ENCODE measurements at places on chromosomes 1 and 21.

DNA sequence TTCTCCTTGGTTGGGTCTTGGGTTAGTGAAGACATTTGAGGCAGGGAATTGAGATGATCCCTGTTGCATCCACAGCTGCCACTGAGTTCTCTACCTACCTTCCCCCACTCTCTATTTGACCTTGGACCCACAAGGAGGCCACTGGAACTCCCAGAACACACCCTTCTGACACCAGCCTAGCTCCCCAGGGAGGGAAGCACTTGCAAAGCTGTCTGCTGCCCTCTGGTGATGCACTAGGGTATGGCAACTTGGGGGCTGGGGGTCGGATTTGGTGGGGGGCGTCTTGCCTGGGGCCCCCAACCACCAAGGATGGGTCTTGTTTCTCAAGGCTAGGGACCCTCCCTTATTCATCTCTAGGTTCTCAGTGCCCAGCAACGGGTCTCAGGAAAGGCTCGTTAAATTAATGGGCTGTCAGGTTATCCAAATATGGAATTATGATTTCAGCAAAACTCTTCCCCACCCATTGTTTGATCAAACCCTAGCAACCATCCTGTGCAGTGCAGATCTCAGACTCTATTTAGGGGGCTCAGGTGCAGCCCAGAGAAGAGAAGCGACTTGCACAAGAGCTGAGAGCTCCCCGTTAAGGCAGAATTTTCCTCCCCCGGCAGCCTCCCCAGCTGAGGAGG is 177.8 kb upstream of the KLHDC7A start:
- no peak for DNase-seq

DNA sequence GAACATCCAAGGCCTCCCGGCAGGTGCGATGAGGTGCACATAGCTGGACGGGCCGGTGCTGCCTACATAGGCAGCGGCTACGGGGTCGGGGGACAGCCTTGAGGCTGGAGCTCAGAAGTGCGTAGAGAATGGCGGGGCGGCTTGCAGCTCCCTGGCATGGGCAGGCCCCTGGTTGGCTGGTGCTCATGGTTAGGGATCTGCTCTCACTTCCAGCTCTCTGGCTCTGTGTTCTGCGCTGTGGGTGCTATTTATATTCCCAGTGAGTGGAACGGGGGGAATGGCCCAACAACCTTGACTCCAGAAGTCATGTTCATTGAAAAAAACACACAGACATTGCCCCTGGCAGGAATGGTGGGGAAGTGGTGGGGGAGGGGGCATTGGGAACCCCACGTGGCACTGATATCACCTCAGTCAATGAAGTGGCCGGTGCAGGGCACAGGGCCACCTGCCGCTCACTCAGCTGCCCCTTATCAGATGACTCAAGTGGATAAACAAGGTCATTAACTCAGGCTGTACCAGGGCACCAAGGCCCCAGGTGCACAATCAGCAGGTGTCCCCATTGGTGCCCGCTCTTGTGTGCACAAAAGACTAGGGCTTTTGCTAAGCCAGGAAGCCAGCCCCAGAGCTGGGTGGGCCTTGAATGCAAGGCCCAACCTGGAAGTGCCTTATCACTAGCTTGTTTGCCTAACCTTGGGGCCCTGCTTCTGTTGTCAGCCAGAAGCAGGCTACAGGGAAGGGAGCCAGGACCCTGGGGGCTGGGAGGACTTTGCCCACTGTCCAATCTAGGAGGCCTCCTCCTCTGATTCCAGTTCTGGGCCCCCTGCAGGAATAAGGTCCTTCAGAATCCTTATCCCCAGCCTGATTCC is at the start of gene NR0B2:
NR0B2 (minus strand) TSS at position 222 of the 866 bp plus-strand sequence; CDS start at position 187, 35 bp downstream.
- DNase-seq = peak; percentile 33

- no peak for DNase-seq
These were observed 10.6 kb upstream of the NADK start for GRCh38 chr1:1788646-1789431.

DNA sequence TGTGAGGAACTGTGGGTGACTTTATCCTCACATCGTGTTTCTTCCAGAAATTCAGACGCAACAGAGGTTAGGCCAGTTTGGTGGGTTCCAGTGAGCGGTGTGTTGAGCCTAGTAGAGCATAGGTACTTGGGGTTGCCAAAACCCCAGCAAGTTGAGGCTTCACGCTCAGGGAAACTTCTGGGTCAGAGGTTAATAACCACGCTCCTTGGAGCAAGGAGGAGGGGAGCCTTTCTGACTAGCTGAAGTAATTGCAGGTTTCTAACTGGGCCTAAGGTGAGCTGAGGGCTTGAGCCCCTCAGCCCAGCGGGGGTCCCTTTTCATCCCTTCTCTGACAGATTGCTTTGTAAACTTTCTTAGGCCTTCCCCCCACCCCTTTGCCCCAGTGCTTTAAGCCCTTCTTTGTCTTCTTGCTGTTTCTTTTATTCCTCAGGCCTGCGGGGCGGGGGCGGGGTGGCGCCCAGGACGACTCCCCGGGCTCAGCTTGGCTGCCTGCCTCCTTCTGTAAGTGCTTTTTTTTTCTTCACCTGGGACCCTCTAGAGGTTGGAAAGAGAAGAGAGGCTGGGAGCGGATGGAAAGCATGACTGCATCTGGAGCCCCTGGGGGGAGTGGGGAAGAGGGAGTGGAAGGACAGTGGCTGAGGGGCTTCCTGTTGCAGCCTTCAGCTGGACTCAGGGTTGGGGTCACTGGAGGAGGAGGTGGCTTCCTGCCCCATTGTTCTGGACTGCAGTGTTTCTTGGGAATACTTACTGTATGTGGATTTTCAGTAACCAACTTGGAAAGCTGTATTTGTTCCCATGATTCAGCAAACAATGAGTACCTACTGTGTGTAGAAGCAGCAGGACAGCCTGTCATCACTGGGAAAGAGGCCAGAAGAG is 1.3 kb upstream of the ZNF436 start:
- DNase-seq = no peak

GRCh38 chr1:232748910-232749368 is 56.3 kb upstream of the MAP10 start:
- no peak for DNase-seq

DNA sequence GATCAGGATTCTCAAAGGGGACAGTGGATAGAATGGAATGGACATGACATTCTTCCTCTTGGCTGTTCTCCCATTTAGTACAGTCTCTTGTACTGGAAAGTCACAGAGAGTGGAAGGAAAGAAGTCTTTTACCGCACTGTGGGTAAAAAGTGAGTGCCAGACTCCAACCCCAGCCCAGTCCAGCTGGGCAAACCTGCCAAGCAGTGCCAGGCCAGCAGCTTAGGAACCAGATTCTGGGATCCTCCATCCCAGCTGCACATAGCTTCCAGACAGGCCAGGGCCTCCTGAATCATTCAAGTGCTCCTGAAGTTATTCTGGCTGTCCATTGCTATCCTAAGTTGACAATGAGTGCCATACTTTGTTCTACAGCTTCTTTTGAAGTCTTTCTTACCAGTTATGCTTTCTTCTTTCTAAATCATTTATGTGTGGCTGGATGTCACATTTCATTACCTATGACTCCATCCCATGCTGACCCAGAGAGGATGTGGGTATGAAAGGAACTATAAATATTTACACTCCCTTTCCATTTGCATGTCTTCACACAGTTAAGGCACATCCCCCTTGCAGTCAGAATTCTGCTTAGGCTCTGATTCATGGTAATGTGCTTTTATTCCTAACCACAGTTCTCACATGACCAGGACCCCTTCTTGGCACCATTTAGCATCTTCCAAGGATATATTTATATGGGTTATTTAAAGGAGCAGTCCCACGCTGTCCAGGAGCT is 88.9 kb downstream of the AK5 start:
- DNase-seq = no peak

- no peak for DNase-seq
These were observed 760 bp upstream of the NPHP4 start for GRCh38 chr1:5992814-5993555.

DNA sequence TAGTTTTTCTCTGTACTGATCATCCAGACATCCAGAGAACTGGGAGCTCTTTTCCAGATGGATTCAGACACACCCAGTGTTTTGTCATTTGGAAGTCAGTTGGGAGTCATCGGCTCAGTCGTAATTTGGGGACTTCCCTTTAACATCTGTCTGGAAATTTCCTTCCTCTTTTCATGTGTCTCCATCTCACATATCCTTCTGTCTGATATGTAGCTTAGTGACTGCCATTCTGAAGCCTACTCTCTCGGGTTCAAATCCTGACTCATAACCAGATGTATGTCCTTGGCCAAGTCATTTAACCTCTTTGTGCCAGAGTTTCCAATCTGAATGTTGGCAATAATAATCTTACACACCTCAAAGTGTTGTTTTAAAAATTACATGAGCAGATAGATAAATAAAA is 3.0 kb downstream of the MORC3 start:
- DNase-seq = no peak

- no peak for DNase-seq
These were observed 2.2 kb upstream of the NEK2 start for GRCh38 chr1:211677659-211678058.

GRCh38 chr1:99439433-99440075 is 175.3 kb downstream of the PLPPR4 start:
- no peak for DNase-seq

DNA sequence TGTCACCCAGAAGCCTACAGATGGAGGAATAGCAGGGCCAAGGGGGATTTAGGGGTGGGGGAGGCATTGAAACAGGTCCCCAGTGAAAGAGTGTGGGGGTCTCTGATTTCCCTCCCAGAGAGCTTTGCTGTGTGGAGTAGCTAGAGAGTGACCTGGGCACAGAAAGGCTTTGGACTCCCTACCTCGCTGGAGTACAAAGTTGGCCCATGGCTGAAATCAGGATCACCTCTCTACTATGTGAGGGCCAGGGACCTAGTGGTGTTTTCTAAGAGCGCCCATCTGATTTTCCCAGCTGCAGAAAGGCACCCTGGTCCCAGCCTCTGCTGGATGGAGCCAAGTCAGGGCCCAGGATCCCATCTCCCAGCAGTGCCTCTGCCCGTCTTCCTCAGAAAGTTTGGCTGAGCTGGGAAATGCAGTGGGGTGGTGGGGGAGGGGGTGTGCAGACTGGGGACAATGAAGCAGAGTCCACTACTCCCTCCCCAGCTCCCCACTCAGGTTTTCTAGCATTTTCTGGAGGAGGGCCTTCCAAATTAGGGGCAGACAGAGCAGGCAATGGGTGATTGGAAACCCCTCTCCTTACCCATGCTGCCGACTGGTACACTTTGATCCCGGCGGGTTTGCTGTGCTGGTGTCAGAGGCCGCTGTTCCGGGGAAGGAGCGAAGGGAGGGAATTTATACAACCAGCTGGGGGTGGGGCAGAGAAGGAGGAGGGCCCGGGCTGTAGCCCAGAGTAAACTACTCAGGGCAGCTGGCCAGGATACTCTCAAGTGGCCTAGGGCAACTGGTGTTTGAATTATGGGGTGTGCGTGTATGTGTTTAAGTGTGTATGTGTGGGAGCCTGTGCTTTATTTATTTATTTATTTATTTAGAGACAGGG is at the start of gene SELENBP1:
SELENBP1 (minus strand) TSS at position 648 of the 877 bp plus-strand sequence; CDS start at position 584, 64 bp downstream.
- DNase-seq = no peak

DNA sequence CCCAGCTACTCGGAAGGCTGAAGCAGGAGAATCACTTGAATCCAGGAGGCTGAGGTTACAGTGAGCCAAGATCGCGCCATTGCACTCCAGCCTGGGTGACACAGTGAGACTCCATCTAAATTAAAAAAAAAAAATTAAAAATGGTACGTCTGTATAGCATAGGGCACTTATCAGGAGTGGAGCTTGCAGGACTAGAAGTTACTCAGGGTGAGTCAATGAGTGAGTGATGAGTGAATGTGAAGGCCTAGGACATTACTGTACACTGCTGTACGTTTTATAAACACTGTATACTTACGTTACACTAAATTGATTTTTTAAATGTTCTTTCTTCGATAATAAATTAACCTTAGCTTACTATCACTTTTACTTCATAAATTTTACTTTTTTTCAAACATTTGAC is 183.6 kb downstream of the NR5A2 start:
- DNase-seq = no peak

DNA sequence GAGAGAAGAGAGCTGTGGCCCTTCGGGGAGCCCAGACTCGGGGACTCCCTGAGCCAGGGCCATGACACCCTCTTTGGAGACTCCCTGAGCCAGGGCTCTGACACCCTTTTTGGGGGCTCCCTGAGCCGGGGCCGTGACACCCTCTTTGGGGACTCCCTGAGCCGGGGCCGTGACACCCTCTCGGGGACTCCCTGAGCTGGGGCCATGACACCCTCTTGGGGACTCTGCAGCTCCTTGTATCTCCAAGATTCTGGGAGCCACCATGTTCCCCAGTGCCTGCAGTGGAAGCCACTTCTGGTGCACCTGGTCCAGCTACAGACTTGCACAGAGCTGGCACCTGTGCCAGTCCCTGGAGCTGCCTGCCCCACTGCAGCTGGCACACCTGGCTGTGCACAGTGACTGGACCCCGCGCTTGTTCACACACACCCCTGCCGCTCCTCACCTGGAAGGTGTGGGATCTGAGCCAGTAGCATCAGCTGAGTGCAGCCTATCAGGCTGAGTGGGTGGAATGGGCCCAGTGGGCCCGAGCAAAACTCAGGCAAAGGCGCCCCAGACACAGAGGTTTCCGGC is 3.8 kb upstream of the SSU72 start:
- no peak for DNase-seq

GRCh38 chr1:218959784-218960183 is 213.9 kb upstream of the LYPLAL1 start:
- DNase-seq = no peak

- no peak for DNase-seq
These were observed 32.9 kb downstream of the MAPKAPK2 start for GRCh38 chr1:206717674-206717989.

GRCh38 chr1:80566123-80566522 is 1234.6 kb upstream of the ADGRL2 start:
- DNase-seq = no peak

GRCh38 chr1:201376464-201377374 is 761 bp downstream of the TNNT2 start:
- DNase-seq = no peak

- DNase-seq = no peak
These were observed at the start of gene SPRR1A for GRCh38 chr1:152983743-152984142. SPRR1A (plus strand) TSS chr1:152984081; CDS start chr1:152985231, 1,150 bp downstream.

DNA sequence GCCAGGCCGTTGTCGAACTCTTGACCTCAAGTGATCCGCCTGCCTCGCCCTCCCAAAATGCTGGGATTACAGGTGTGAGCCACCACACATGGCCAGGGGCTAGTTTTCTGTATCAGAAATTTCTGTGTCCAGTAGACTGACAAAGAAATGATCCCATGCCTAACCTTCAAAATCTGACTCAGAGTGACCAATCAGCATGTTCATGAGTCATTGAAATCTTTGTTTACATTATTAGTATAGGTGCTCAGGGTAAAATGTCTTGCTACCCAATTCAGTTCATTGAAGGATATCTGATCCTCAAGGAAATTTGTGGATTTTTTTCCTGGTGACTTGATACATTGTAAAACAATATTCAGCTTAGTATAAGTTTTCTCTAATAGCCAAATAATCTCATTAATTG is 11.0 kb upstream of the LDLRAD2 start:
- no peak for DNase-seq

DNA sequence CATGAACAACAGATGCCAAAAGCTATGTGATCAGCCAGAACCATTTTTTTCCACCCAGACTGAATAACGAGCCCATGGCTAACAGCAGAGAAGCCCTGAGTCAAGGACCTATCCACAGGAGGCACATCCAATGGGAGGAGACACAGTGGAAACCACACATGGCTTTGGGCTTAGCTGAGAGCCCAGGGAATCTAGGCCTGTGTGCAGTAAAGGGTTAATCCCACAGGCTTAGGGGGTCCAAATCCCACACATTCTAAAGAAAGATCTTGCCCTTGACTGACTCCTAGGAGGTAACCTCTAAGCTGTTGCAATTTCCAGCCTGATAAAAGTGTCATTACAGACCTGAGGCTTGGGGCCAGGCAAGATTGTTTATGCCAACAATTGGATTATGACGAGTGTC is 194.5 kb downstream of the DSCAM start:
- DNase-seq = no peak

GRCh38 chr1:26016953-26017545 is 4.5 kb upstream of the EXTL1 start:
- DNase-seq = no peak

- no peak for DNase-seq
These were observed 29.5 kb downstream of the RUNX1 start for GRCh38 chr21:35019631-35020032.

Measured in NCI-H1930 (cell line).